ENCODE measurements at places on chromosomes 7 and 10.

GRCh38 chr10:30857803-30858202 lies 173.9 kb downstream of the ZNF438 start:
- DNase-seq, result peak; percentile 92

DNA sequence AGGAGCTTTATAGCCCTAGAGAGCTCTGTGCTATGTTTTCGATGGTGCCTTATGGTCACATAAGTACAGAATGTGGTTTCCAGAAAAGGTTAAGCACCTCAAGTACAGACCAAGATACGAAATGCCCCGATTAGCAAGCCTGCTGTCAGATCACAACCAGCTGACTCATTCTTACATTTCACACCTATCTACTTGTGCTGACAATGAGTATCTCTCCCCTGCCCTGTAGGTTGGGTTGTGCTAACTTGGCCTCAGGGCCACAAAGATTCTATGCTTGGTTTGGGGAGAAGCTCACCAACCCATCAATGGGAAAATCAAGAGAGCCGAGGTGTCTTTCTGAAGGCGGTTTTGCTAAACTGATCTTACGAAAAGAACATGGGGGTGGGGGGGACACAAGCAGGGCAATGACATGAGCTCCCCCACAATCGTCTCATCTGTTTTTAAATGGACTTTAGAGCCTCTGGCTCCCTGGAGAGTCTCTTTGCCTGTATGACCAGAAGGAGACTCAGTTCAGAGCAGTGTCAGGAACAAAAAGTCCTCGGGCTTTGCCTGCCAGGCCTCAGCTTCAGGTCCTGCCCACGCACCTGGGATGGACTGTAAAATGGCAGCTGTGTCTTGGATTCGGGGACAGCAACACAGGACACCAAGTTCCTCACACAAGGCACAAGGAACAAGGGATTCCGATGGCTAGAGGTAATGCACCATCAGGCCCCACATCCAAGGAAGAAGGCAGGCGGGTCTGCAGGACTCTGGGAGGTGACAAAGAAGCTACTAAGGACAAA lies 55.1 kb downstream of the FAM53B start:
- DNase-seq, result peak; percentile 36

GRCh38 chr7:50151001-50151400 lies 58.0 kb upstream of the ZPBP start:
- DNase-seq, result no peak

DNA sequence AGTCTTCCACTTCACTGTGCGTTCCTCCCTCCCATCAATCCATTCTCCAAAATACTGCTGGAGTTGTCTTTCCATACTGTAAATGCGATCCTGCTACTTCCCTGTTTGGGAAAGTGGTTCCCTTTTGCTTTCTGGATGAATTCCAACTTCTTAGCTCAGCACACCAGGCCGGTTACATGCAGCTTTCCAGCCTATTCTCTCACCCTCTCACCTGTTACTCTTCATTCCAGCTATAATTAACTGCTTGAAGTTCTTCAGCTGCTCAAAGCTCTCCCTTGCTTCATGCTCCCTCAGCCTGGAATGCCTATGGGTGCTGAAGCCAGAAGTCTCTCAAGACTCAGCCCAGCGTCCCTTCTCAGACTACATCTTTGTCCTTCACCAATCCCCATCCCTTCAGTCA lies 6.0 kb upstream of the ZNRF2 start:
- DNase-seq, result no peak

DNA sequence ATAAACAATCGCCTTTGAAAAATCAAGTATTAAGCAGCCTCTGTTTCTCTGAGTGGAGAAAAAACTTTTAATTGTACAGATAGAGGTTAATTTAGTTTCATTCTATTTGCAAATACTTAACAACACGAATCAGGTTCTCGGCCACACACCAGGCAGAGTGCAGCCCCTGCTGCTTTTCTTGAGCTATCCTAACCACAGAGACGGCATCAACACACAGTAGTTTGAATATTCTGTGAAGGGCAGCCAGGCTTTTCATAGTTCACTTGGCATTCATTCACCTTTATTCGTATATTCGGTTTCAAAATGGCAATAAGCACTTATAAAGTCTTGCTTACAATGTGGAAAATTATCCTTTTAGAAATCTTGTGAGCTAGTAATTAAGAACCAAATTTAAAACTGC lies 5.7 kb downstream of the ADARB2 start:
- no peak for DNase-seq

DNA sequence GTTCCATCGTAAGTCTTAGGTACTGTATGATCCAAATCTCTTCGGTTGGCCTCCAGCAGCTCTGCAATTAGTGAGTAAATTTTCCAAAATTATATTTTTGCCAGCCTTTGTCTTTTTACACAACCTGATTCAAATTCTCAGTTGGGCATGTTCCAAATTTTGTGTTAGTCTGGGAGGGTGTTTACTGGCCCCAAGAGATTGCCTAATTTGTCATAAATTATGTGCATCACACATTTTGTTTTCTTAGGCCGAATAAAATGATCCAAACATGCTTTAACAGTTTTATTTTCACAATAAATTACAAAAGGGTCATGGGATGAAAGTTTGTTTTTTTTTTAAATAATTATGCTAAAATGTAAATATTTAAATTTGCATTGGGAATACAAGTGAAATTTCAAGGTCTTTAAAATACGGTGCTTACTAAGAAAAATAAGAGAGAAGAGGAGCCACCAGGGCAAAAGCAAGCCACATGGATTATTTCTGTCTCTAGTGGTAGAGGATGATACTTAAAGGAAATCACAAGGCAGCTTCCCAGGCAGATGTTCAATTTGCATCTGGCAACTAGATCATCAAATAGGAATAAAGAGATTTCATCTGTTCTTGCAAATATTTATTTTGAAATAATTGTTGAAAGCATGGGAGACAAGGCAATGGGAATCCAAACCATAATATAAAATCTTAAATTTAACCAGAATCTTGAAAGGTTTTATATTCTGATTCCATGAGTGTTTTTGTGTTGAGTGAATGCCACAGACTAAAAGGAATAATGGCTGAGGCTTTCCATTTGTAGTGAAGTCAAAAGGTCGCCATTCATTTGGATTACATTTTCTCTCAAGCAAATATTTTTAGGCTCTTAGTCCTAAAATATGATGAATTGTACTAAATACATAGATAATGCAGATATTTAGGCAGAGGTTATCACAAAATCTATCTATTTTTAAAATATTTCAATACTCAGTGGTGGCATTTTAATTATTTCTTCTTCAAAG lies 111.1 kb downstream of the MDFIC start:
- no peak for DNase-seq
